ENCODE measurements at places on chromosomes 1 and 21. TPM values are rescaled to one million over a fixed set of nuclear protein-coding genes. Genes with fewer than 3 reads are reported as not detected.

DNA sequence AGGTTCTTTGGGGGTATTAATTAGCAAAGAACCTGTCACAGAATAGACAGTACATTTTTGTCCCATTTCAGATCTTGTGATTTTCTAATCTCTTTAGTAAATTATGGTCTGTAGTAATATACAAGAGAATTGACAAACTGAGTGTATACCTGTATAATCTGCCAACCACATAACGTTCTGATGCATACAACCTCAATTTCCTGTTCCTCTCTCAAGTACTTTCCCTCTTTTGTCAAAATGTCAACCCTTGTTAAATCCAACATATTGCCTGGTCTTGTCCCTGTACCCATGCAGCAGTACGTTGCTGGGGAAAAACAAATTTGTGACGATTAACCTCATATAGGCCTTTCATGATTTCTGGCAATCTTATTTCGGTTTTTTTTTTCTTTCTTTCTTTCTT, 1.1 kb downstream of the ARV1 start:
- no peak for DNase-seq

- DNase-seq, result no peak
Measured at GRCh38 chr1:232602622-232603021, 27.3 kb downstream of the SIPA1L2 start.

DNA sequence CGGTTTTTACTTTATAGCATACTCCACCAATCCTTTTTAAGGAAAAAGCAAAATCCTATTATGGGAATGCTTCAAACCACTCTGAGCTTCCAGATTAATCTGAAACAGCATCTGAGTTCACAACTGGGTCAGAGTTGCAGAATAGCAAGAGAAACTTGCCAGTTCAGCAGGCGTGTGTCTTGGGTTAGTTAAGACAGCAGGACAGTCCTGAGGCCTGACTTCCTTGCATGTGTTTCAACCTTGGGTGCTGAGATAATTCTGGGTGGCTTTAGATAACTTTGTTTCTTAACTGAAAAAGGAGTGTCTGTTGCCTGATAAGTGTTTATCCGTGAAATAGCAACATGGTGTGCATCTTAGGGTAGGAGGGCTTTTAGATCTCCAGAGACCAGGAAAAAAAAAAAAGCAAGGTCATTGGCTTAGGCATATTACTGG, 169.2 kb downstream of the DHRS3 start:
- DNase-seq, result no peak

GRCh38 chr1:24317956-24318614, 1.1 kb upstream of the GRHL3 start:
- no peak for DNase-seq

DNA sequence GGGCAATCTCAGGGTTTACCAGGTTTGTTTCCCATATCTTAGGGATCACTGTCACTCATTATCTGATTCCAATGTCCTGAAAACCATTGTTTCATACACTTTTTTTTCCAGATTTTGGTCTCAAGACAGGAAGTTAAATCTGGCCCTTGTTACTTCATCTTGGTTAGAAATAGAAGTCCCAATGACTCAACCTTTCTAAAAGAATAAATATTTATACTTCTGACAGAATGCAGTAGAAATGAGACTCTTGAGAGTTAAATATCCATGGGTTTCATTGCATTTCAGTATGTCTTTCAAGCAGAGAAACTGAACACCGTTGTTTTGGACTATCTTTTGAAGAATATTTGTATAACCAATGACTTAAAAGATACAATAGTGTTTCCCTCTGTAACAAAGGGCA, 19.8 kb upstream of the VCAM1 start:
- DNase-seq, result no peak

The NR5A2 gene
- total RNA-seq, result 8.1 TPM

- DNase-seq, result no peak
Measured at GRCh38 chr1:205508227-205508714, 3.8 kb downstream of the CDK18 start.

GRCh38 chr1:207362962-207363860, 41.7 kb downstream of the CD55 start:
- DNase-seq, result no peak

The ENO1 gene
- 640 TPM for total RNA-seq

The KIF21B gene
- 5.7 TPM for total RNA-seq
